ENCODE measurements at places on chromosomes 4 and X. TPM values are rescaled to one million over a fixed set of nuclear protein-coding genes. Genes with fewer than 3 reads are reported as not detected.

DNA sequence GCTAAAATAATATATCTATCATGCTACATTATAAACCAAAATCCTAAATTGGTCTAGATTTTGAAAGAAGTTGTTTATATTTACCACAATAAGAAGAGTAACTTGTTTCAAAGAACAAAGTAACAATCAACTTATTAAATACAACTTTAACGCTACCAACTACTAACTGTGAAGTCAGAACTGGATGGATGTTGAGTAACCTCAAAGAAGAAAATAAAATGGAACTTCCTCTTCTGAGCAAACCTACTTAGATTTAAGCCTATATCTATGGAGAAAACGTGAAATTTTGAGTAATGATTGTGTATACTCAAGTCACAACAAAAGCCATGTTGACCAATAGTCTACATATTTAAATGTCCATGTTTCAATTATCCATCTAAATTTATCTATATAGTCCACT lies 25.7 kb downstream of the SH3RF1 start:
- no peak overlapping the region for H3K27ac ChIP-seq
- DNase-seq = no peak
- no peaks in the 10 kb centered on the region for H3K36me3 ChIP-seq
- no peaks in the 10 kb centered on the region for H3K27me3 ChIP-seq
- H3K4me3 ChIP-seq = no peak overlapping the region

DNA sequence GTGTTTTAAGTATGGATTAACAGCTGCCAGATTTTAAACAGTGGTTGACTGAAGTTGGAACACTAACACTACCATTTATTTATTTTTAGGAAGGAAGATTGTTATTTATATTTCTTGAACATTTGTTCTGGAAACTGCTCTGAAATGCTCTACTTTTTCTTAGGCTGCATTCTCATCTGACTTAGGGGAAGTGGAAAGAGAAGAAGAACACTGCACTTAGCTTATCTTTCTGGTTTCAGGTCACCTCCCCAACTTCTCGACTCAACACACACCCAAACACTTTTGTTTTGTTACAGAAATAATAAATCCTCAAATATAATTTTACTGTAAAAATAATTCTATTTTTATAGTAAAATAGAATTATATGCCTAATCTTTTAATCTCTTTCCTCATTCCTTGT lies 18.6 kb downstream of the BLTP1 start:
- H3K4me1 ChIP-seq = no peaks in the 10 kb centered on the region
- no peak for DNase-seq
- no peak overlapping the region for H3K4me3 ChIP-seq
- no peak overlapping the region for H3K27ac ChIP-seq

GRCh38 chr4:140688711-140689598 lies 67.2 kb downstream of the TBC1D9 start:
- no peak overlapping the region for H3K27ac ChIP-seq
- H3K4me3 ChIP-seq = no peak overlapping the region
- DNase-seq = peak; percentile 23

DNA sequence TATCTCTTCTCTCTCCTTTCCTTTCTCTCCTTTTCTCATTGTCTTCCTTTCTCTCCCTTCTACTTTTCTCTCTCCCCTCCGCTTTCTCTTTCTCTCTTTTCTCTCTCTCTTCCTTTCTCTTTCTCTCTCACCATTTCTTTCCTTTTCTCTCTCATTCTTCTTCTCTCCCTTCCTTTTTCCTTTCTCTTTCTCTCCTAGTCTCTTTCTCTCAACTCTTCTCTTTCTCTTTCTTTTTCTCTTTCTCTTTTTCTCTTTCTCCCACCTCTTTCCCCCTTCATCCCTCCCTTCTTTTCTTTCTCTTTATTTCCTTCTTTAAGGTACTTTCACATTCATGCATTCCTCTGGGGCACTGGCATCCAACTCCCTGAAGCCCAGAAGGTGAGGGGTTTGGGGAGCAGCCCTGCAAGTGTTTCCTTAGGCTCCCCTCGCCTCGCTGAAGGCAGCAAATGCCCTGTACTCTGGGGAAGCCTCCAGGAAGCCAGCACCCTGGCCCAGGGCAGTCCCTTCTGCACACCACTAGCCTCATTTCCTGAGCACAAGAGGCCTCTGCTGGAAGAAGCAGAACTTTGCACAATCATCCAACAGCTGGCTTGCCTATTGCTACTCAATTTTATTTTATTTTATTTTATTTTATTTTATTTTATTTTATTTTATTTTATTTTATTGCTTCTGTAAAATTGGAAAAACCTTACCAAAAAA lies 124.2 kb downstream of the NFKB1 start:
- H3K27me3 ChIP-seq = no peaks in the 10 kb centered on the region
- H3K4me1 ChIP-seq = peaks cover 32% of the 10 kb centered on the region
- H3K27ac ChIP-seq = no peak overlapping the region
- no peaks in the 10 kb centered on the region for H3K36me3 ChIP-seq
- peak; percentile 54 for DNase-seq

DNA sequence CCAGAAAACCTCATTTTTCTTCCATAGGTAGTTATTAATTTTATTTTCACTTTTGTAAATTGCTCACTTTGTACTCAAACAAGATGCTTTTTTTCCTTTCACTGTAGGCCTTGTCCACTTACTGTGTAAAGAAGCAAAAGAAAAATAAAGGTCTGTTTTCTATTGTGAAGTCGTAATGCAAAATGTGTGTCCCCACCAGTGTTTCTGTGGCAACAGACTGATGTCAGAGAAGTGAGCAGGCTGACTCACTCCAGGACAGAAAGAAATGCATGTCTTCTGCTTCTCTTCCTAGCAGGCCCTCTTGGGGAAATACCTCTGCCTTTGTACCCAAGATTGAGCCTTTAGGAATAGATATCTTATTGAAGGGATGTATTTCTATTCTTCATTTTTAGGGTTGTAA lies 30.3 kb downstream of the INPP4B start:
- H3K27me3 ChIP-seq = no peaks in the 10 kb centered on the region
- no peaks in the 10 kb centered on the region for H3K36me3 ChIP-seq
- DNase-seq = peak; percentile 27
- H3K4me1 ChIP-seq = peaks cover 6% of the 10 kb centered on the region

DNA sequence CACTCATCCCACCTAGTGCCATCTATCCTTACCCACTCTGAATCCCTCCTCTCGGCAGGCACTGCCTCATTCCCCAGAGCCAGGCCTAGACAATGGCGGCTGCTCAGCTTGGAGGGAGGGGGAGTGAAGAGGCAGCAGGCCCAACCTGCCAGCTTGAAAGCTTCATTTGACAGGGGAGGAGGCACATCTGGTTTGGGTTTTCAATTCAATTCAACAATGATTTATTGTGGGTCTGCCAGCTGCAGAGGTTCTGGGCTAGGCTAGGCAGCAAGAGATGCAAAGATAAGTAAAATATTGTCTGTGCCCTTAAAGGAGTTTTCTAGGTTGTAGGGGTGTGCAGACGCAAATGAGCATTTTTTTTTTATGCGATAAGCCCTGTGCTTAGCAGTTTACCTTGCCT lies 58.5 kb downstream of the RTL9 start:
- DNase-seq = no peak
- no peaks in the 10 kb centered on the region for H3K27me3 ChIP-seq
- no peak overlapping the region for H3K27ac ChIP-seq
- H3K36me3 ChIP-seq = no peaks in the 10 kb centered on the region
- no peak overlapping the region for H3K4me3 ChIP-seq

PAGE4 gene
- total RNA-seq = not detected

GPC3 gene
- total RNA-seq = 18.8 TPM

DNA sequence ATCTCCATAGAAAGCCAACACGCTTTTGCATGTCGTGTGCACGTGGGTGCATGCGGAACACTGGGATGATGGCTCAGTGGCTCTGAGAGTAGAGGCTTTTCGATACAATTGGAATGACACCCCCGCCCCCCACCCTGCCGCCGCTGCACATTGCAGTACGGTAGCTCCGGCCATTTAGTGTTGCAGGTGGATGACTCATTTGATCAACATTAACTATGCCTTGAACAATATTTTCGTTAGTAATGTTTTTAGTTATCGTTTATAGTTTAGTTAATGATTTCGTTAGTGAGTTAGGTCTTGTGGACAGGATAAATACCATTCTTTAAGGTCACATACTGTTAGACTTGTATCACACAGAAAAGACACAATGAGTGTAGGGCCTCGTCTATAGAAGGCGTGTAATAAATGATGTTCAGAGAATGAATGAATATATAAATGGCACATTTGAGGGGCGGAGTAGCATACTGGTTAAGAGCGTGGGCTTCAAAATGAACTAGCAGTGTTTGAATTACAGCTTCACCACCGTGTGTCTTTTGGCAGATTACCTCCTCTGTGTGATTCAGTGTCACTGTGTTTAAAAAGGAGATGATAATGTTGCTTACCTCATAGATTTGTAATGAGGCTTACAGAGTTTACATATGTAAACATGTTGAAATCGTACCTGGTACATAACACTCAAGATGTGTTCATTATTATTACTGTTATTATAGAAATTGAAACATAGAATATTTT lies 67.2 kb upstream of the TENM3 start:
- H3K36me3 ChIP-seq = no peaks in the 10 kb centered on the region
- no peak overlapping the region for H3K4me3 ChIP-seq
- H3K27me3 ChIP-seq = no peaks in the 10 kb centered on the region
- no peak for DNase-seq

DNA sequence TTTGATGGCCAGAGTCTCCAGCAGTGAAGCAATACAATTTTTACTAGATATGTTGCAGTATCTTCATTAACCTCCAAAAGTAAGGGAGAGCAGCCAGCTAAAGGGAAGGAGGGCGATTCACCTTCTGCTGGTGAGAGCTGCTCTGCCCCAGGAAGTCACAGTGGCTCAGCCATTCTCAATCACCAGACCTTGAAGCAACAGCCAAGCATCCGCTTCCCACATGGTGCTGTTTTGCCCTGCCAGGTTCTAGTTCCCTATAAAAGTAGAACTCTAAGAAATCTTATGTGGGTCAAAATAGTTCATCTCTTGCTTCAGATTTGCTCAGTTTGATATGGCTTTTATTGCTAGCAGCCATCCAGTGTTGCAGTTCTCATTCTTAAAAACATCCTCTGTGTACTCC lies 166.8 kb downstream of the STIM2 start:
- DNase-seq = no peak
- no peak overlapping the region for H3K27ac ChIP-seq
- peaks cover 14% of the 10 kb centered on the region for H3K36me3 ChIP-seq

DNA sequence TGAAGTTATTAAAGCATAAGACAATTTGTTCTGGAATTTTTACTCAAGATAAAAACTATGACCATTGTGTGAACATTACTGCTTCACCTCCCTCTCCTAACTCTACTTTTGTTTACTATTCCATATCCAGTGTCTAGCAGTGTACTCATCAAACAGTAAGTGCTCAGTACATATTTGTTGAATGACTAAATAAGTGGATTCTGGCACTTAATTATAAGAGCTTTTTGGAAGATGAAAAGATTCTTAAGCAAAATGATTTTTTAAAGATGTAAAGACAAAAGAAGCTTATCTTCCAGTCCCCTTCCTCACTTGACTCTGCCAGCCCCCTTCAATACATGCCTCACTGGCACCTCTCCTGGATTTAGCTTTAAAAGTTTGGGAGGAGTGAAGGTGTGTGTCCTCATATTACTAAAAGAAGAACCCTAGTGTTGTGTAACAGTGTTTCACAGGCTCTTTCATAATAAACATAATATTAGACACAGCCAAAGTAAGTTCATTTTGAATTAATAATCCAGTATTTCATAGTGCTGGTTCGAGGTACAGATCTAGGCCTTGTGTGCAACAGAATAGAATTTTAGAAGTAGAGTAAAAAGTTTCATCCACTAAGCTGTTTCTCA lies 53.0 kb downstream of the GAB1 start:
- H3K36me3 ChIP-seq = no peaks in the 10 kb centered on the region
- no peak for DNase-seq
- H3K4me1 ChIP-seq = peaks cover 22% of the 10 kb centered on the region

DNA sequence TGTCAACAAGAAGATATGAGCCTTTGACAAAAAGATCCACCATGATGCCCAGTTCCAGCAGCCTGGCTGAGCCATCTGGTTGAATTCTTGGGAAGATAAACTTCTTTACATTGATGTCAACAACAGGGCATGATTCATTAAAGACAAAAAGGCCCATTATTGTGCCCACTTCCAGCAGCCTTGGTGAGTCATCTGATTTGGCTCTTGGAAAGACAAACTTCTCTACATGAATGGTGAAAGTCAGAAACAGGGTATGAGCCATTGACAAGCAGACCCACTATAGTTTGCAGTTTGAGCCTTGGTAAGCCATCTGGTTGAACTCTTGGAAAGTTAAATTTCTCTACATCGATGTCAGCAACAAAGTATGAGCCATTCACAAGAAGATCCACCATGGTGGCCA lies 4.1 kb upstream of the CSF2RA start:
- H3K27me3 ChIP-seq = no peaks in the 10 kb centered on the region
- no peaks in the 10 kb centered on the region for H3K4me1 ChIP-seq
- no peak for DNase-seq
- H3K27ac ChIP-seq = no peak overlapping the region
- no peak overlapping the region for H3K4me3 ChIP-seq

GRCh38 chr4:53656421-53656981 lies 65.2 kb upstream of the LNX1 start:
- peak overlapping the region; percentile 88 for H3K27ac ChIP-seq
- no peak for DNase-seq
- H3K4me1 ChIP-seq = peaks cover 43% of the 10 kb centered on the region

DNA sequence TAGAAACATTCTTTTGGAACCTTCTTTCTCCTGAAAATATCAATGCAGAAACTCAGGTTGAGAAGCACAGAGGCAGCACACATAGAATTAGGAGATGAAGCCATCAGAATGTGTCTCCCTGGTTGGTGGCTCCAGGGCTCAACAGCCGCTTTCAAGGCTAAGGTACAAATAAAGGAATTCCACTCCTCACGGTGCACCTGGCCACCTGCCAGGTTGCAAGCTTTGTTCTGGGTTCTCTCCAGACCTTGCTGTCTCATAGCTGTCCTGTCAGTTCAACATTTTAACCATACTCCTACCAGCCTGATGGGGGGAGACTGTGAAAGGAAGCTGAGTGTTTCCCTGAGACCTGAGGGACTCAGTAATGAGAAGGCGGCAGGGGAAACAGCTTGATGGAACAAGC lies 96.3 kb upstream of the HPF1 start:
- H3K27me3 ChIP-seq = no peaks in the 10 kb centered on the region
- no peak overlapping the region for H3K4me3 ChIP-seq
- H3K27ac ChIP-seq = no peak overlapping the region
- H3K4me1 ChIP-seq = no peaks in the 10 kb centered on the region

DNA sequence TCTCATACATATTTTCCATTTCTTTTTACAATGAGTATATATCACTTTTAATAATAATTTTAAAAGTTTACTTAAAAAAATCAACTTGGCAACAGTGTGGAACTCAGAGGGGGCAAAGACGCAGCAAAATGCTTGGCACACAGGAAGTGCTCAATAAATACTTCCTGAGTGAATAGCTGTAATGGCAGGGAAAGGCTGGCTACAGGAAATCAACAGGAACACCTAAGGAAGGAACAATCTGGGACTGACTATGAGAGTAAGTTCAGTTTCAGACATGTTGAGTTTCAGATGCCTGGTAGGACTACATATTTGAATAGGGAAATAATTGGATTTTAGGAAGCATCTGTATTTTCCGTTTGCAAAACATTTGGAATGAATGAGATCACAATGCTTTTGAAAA lies 137.6 kb downstream of the SCLT1 start:
- DNase-seq = no peak
- no peaks in the 10 kb centered on the region for H3K4me1 ChIP-seq
- no peak overlapping the region for H3K27ac ChIP-seq
- peaks cover 5% of the 10 kb centered on the region for H3K36me3 ChIP-seq
- H3K27me3 ChIP-seq = no peaks in the 10 kb centered on the region
- no peak overlapping the region for H3K4me3 ChIP-seq

ACTRT1 gene
- not detected for total RNA-seq

- no peaks in the 10 kb centered on the region for H3K36me3 ChIP-seq
- H3K4me1 ChIP-seq = no peaks in the 10 kb centered on the region
- no peaks in the 10 kb centered on the region for H3K27me3 ChIP-seq
- DNase-seq = no peak
Observed at GRCh38 chr4:166399021-166399420, 526.0 kb downstream of the TLL1 start.
